SJCRH30 (cell line): ENCODE measurements at places on chromosomes 6 and 20. TPM values are rescaled to one million over a fixed set of nuclear protein-coding genes. Genes with fewer than 3 reads are reported as not detected.

SDC4 gene
- 47.4 and 48.7 TPM in 2 replicates for total RNA-seq

ADIG gene
- not detected in 2 replicates for total RNA-seq

FKBP1A gene
- total RNA-seq: 112 and 127 TPM in 2 replicates

SERINC1 gene
- 76.7 and 79.5 TPM in 2 replicates for total RNA-seq

ZSCAN23 gene
- 1.1 and 2.3 TPM in 2 replicates for total RNA-seq

NMBR gene
- 0.16 TPM in 1 of 2 replicates, not detected in the other for total RNA-seq

HEY2 gene
- total RNA-seq: 0.15 and 0.22 TPM in 2 replicates

SNAP91 gene
- total RNA-seq: not detected in 2 replicates

VSX1 gene
- 0.06 and 0.10 TPM in 2 replicates for total RNA-seq

KIF6 gene
- total RNA-seq: 0.08 and 0.22 TPM in 2 replicates

NTSR1 gene
- 0.02 TPM in 1 of 2 replicates, not detected in the other for total RNA-seq

HLA-DQA2 gene
- not detected in 2 replicates for total RNA-seq

SLPI gene
- total RNA-seq: not detected in 2 replicates

AKAP12 gene
- 63.4 and 70.8 TPM in 2 replicates for total RNA-seq

WFDC10B gene
- total RNA-seq: not detected in 2 replicates

PSMB9 gene
- 0.18 TPM in 1 of 2 replicates, not detected in the other for total RNA-seq

MMP24 gene
- not detected in 2 replicates for total RNA-seq

SOX18 gene
- total RNA-seq: 0.13 and 0.14 TPM in 2 replicates

AVP gene
- total RNA-seq: not detected in 2 replicates

CEP57L1 gene
- total RNA-seq: 28.1 and 29.4 TPM in 2 replicates

NKX2-4 gene
- 3.9 TPM in 2 replicates for total RNA-seq

CST3 gene
- total RNA-seq: 67.6 and 70.8 TPM in 2 replicates

TNFAIP3 gene
- total RNA-seq: 39.7 and 39.9 TPM in 2 replicates

ALDH5A1 gene
- total RNA-seq: 1.6 and 2.4 TPM in 2 replicates

TMEM200A gene
- total RNA-seq: 1.9 TPM in 2 replicates

CLPSL1 gene
- not detected in 2 replicates for total RNA-seq

NRM gene
- total RNA-seq: 25.0 and 29.6 TPM in 2 replicates

TREM1 gene
- total RNA-seq: not detected in 2 replicates

HDGFL1 gene
- not detected in 2 replicates for total RNA-seq

PRKN gene
- not detected in 2 replicates for total RNA-seq
